Right renal pelvis (tissue), 4 donors: ENCODE measurements at places on chromosomes 13 and 19. TPM values are rescaled to one million over a fixed set of nuclear protein-coding genes. Genes with fewer than 3 reads are reported as not detected.

DNA sequence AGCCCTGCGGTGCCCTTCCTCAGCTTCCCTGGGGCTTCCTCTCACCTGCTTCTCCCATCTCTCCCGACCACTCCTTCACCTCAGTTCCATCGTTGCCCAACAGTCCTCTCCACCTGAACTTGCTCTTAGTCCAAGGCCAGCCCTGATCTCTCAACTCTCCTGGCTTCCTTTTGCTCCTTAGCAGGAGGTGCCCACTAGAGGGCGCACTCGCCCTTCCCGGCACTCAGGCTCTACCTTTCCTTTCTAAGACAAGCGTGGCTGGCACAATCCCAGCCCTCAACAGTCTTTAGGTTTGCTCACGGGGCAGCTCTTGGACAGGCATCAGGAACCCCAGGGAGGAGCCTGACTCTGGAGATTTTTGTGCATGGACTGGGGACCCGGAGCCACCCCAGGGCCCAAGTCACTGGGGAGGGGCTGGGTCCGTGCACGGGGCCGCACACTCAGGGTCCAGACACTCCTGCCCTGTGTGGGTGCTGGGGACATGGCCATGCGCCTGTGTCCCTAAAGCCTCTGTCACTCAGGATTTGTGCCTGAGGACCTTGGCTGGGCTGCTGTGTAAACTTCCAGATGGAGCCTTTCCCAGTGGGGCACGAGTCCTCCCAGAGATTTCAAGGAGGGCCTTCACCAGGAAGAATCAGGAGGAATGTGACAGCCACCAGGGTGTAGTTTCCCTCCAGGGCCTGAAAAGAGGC lies 12.1 kb upstream of the CEACAM8 start:
- no peak for DNase-seq

- no peak for DNase-seq
Observed at GRCh38 chr19:55113570-55114039, 3.8 kb downstream of the PPP1R12C start.

- no peak for DNase-seq
Observed at GRCh38 chr13:32446773-32447465, 19.0 kb upstream of the N4BP2L1 start.

- DNase-seq, result no peak
Observed at GRCh38 chr13:50646070-50646469, 197.4 kb downstream of the DLEU7 start.

DNA sequence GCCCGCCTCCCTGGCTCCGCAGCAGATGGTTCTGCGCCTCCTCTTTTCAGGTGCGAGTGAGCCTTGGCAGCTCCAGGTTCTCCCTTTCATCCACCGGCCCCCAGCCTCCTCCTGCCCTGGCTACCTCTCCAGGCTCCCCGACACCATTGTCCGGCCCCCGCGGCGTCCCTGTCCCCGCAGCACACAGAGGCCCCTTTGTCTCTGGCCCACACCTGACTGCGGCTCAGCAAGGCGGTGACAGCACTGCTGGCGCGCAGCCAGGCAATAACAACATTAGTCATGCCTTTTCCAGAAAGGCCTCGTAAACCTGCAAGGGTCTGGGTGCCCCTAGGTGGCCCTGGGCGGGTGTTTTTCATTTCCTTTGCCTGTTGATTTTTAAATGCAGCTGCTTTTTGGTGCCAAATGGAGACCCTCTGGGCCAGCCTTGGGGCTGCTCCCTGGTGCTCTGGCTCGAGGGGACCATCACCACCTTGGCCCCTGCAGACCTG lies 73.2 kb upstream of the MEDAG start:
- DNase-seq, result peak; percentile 62

GRCh38 chr19:4449022-4449638 lies 8.5 kb downstream of the UBXN6 start:
- DNase-seq, result no peak

TYROBP gene
- 8.6 TPM for polyA plus RNA-seq

GRCh38 chr13:40798380-40798779 lies 9.0 kb downstream of the SLC25A15 start:
- DNase-seq, result no peak

ZNF443 gene
- polyA plus RNA-seq, result 11.9 TPM

GRCh38 chr19:36067681-36068080 lies 13.0 kb downstream of the WDR62 start:
- no peak for DNase-seq

- no peak for DNase-seq
Observed at GRCh38 chr13:113447596-113447995, 5.7 kb downstream of the ADPRHL1 start.

TGFBR3L gene
- 0.39 TPM for polyA plus RNA-seq

- DNase-seq, result no peak
Observed at GRCh38 chr13:79448413-79448812, 32.5 kb upstream of the NDFIP2 start.

- DNase-seq, result no peak
Observed at GRCh38 chr13:29852472-29853054, 2.1 kb upstream of the UBL3 start.

SLC15A1 gene
- 9.8 TPM for polyA plus RNA-seq

GRCh38 chr19:29098091-29098490 lies 114.9 kb downstream of the UQCRFS1 start:
- no peak for DNase-seq

- DNase-seq, result no peak
Observed at GRCh38 chr19:33055718-33056117, 9.0 kb downstream of the RHPN2 start.

SCN1B gene
- 1.3 TPM for polyA plus RNA-seq

- no peak for DNase-seq
Observed at GRCh38 chr19:11446652-11447301, 11.3 kb downstream of the PRKCSH start.

- DNase-seq, result no peak
Observed at GRCh38 chr13:50158385-50159165, 143.3 kb downstream of the KCNRG start.

CCDC70 gene
- polyA plus RNA-seq, result not detected

DNA sequence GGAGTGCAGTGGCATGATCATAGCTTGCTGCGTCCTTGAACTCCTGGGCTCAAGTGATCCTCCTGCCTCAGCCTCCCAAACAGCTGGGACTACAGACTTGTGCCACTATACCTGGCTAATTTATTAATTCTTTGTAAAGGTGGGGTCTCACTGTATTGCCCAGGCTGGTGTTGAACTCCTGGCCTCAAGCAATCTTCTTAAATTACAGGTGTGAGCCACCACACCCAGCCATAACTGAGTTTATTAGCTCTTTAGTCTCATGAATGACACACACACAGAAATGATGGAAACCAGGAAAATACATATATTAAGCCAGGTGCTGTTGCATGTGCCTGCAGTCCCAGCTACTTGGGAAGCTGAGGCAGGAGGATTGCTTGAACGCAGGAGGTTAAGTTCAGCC lies 33.1 kb upstream of the LMO7 start:
- no peak for DNase-seq

- no peak for DNase-seq
Observed at GRCh38 chr19:58042495-58043340, 8.9 kb downstream of the ZSCAN1 start.
